Cardiac muscle cell (in vitro differentiated cells and primary cell): ENCODE measurements at places on chromosomes 16 and 17. TPM values are rescaled to one million over a fixed set of nuclear protein-coding genes. Genes with fewer than 3 reads are reported as not detected.

GRCh38 chr17:19747829-19748806 lies at the start of gene ALDH3A1:
TSS of gene ALDH3A1 (minus strand) at chr17:19748298. CDS start at chr17:19745129, 3,169 bp downstream.
- no peak for DNase-seq
- no peaks in the 10 kb centered on the region for H3K36me3 ChIP-seq
- no peak within 1 kb of the TSS for H3K27ac ChIP-seq

DNA sequence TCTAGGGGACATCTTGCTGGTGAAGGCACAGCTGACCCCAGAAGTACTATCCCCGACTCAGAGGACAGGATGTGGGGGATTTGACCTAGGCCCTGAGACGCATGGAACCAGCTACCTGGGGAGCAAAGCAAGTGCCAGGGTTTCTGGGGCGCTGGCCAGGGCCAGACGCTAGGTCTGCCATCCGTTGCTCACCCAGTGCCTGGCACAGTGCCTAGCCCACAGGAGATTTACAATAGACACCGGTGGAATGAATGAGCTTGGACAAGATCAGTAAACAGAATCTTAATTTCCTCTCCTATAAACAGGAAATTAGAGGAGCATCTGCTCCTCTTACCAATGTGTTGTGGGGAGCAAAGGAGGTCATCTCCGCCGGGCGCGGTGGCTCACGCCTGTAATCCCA lies 5.0 kb downstream of the RPRML start:
- no peaks in the 10 kb centered on the region for H3K36me3 ChIP-seq
- H3K4me3 ChIP-seq = no peak overlapping the region
- no peak for DNase-seq
- peaks cover 8% of the 10 kb centered on the region for H3K4me1 ChIP-seq

- peaks cover 81% of the 10 kb centered on the region for H3K4me1 ChIP-seq
- H3K4me3 ChIP-seq = no peak overlapping the region
- no peak for DNase-seq
- peak overlapping the region; percentile 93 for H3K27ac ChIP-seq
- no peaks in the 10 kb centered on the region for H3K27me3 ChIP-seq
Measured at GRCh38 chr17:59418732-59419166, 87.3 kb downstream of the YPEL2 start.

The CCL1 gene
- polyA plus RNA-seq = not detected in 2 replicates

The SERPINF2 gene
- not detected in 2 replicates for polyA plus RNA-seq
